ENCODE measurements at places on chromosomes 13 and 19.

- DNase-seq: no peak
Measured at GRCh38 chr19:53873773-53874605, 6.3 kb downstream of the MYADM start.

DNA sequence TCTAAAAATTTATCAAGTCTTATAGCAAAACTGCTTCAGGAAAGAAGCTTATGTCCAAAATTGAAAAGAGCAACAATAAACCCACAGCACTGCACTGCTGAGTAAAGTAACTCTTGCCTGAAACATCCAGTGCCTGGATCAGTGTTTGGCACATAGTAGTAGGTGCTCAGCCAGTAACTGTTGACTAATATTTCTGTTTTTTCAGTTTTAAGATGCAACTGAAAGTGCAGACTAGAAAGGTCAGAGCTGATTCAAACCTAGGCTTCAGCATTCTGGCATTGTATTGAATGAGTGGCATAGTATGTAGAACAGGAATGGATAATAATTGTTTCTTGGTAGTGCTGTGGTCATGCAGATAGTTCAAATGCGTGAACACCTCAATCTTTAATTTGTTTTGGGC lies 67.6 kb downstream of the UBL3 start:
- DNase-seq: no peak

DNA sequence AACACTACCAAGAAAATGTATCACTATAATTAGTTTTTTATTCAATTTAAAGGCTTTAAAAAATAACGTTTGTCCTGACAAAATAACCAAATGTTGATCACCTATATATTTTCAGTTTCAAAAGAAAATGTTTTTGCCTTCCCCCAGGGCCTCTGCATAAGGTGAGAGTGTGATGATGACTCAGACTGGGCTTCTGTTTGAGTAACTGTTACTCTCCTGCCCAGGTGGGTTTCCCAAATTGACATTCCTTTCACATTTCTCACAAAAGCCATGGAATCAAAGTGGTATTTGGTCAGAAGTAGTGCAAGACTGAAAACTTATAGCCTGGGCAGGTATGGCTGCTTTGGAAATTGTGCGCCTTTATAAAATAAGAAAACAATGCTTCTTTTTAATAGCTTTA lies 180.6 kb downstream of the COG6 start:
- no peak for DNase-seq

DNA sequence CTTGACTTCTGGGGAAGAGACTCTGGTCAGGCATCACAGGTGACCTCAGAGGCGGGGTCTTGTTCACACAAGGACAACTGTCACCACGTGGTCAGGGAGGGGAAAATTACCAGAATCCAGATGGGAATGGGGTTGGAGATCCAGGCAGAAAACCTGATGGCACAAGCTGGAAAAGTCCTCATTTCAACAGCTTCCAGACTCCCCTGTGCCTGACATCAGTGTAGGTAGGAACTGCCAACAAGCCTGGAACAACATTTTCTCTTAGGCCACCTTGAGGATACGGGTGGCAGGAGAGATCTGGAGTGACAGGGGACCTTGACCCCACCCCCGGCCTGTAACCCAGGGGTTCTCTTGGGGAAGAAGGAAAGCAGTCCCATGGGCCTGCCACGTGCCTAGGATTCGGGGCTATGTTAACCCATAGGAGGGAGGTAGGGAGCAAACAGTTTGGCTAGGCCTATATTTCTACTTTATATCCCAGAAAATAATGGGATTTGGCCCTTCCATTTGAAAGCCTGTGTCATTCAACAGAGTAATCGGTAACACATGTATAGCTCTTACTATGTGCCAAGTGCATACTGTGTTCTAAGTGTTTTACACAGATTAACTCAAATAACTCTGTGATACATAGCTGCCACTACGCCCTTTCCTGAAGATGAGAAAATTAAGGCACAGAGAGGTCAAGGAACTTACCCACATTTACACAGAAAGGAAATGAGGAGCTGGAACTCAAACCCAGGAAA lies 44.9 kb upstream of the C13orf42 start:
- no peak for DNase-seq

DNA sequence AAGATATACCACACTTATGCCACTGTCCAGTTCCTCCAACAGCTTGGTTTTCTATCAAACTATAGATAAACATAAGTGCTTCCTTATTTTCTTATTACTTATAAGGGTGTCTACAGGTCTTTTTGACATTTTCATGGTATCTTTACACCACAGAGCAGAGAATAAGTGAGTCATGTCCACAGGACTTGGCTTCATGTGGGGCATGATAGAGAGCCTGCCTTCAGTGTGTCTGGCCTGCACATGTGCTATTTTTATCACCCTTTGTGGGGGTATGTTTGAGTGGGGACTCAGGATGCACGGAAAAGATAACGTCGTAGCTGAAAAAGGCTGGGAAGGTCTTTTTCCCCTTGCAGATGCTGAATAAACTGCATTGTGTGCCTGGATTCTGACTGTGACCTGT lies 8.1 kb upstream of the STOML3 start:
- DNase-seq: no peak

DNA sequence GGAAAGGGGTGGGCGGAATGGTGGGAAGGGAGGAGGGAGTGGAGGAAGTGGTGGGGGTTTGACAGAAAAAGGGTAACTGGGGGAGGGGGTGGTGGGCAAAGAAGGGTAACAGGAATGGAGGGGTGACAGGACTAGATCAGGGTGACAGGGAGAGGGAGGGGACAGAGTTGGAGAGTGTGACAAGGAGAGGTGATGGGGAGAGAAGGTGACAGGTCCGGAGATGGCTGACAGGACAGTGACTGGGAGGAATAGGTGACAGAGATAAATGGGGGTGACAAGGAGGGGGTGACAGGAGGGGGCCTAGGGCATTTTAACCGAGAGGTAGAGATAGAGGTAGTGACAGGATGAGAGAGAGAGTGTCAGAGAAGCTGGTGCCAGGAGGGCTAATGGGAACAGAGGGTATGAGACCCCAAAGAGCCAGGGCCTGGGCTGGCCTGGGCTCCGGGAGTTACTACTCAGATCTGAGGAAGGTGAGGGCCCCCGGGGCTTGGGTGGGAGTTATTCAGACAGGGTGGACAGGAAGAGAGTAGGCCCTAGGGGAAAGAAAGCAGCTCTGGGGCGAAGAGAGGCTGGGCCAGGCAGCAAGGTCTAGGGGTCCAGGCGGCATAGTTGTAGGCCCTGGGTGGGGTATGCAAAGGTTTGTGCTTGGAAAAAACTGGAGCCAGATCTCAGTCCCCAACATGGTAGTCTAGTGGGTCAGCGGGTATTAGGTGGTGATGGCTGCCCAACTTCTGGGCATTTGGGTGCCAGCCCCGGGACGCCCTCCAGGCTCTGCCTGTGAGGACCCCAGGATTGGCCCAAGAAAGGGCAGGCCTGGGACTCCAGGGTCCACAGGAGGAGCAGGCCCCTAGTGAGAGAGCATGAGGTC lies 660 bp downstream of the CIC start:
- DNase-seq: no peak

DNA sequence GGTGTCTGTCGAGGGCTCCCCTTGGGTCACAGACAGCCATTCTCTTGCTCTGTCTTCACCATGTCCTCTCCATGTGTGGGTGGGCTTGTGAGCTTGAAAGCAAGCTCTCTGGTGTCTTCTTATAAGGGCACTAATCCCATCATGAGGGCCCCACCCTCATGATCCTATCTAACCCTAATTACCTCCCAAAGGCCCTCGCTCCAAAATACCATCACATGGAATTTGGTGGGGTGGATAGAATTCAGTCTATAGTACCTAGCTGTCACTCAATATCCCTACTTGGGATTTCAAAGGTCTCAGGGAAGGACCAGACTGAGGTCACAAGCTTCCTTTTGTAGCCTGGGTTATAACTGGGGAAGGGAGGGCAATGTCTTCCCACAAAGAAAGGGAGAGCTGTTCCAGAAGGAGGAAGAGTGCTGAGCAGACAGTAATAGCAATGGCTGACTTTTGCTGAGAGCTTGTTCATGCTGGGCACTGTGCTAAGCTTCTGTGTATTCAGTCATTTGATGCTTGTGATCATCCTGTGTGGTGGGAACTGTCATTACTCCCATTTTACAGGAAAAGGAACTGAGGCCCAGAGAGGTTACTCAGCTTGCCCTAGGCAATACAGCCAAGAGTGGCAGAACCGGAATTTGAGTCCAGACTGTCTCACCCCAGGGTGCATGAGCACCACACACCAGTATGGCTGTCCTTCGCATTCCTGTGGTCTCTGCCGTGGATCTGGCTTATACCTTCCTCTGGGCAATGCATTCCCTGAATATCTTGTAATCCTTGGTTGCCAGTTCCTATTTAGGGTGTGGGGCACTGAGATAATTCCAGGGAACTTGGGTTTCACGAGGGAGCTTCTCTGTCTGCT lies 8.2 kb downstream of the FXYD5 start:
- no peak for DNase-seq

- DNase-seq: no peak
Measured at GRCh38 chr19:18008814-18009213, 844 bp downstream of the ARRDC2 start.

GRCh38 chr13:108508263-108508662 lies 121.1 kb upstream of the MYO16 start:
- DNase-seq: no peak

DNA sequence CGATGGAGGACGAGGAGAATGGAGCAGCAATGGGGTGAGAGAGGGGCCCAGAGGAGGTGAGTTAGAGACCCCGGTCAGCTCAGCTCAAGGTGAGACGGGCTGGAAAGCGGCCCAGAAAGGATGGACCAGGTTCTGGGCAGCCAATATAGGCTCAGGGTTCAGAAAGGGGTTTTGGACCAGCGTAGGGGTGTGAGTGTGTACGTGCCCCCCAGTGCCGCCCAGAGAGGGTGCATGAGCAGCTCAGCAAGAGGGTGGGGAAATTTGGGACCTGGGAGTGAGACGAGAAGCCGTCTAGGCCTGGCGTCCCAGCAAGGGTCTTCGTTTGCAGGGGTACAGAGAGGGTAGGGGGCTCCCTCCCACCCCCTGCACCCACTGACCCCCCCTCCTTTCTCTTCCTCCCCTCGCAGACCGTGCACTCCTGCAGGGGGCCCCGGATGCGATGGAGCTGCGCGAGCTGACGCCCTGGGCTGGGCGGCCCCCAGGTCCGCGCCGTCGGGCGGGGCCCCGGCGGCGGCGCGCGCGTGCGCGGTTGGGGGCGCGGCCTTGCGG lies 12.1 kb downstream of the FUT6 start:
- no peak for DNase-seq

DNA sequence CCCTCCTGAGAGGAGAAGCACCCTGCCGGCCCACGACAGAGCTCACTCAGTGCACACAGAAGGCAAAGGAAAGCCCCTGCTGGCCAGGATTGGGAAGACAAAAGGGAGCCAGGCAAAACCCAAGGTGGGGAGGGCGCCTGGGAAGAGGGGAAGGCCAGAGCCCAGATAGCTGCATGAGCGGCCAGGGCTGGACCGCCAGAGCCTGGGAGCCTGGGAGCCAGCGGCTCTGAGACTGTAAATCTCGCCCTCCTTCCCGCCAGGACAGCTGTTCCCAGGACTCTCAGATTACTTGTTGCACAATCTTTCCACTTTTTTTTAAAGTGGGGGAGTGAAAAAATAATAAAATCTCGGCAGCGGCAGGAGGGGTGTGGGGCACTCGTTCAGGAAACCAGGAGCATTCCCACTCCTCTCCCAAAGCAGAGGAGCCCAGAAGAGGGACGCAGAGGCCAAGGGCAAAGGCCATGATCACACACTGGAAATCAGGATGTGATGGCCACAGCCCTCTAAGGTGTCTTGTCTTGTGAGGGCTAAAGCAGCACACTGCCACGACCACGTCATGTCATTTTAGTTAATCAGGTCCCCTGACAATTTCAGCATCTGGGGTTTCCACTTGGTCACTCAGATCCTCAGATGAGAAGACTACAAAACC lies 19.6 kb upstream of the EPHX3 start:
- no peak for DNase-seq

GRCh38 chr13:31862828-31863227 lies 123.5 kb downstream of the RXFP2 start:
- DNase-seq: no peak

- DNase-seq: no peak
Measured at GRCh38 chr19:17289489-17289888, 7.8 kb downstream of the ANKLE1 start.

DNA sequence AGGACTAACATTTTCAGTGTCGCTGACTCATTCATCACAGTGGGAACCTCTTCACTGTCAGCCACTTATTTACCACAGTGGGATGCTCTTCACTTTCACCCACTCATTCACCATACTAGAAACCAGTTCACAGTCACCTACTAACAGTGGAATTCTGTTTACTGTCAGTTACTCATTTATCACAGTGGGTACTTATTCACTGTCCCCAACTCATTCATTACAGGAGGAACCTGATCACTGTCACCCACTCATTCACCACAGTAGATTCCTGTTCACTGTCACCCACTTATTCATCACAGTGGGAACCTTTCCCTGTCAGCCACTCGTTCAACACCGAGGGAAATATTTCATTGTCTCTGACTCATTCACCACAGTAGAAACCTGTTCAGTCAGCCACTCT lies 10.1 kb upstream of the ZNF85 start:
- DNase-seq: no peak

DNA sequence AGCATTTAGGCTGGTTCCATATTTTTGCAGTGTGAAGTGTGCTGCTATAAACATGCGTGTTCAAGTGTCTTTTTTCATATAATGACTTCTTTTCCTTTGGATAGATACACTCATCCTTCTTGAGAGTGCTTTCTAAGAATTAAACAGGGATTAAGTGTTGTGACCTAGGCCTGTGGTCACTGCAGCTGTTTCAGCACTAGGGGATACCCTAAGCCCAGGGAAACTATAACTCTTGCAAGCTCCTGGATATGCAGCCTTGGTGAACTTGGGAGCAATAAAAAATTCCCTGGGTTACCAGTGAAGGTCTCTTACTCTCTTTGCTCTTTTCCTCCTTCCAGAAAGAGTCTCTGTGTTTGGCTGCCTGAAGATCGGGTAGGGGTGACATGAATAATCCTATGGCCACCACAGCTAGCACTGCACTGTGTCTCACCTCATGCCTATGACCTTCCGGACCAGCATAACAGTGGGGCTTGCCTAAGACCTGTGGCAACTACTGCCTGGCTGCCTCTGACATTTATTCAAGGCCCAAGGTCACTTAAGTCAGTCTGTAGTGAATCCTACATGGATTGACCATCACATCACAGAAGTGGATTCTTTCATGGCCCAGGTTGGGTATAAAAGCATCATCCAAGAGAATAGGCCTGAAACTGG lies 799.7 kb downstream of the DACH1 start:
- no peak for DNase-seq

- DNase-seq: no peak
Measured at GRCh38 chr13:47999973-48000372, 1.1 kb downstream of the SUCLA2 start.

- no peak for DNase-seq
Measured at GRCh38 chr13:72565893-72566292, 161.5 kb downstream of the MZT1 start.

GRCh38 chr13:48891586-48891985 lies 84.1 kb upstream of the FNDC3A start:
- no peak for DNase-seq

- DNase-seq: no peak
Measured at GRCh38 chr13:102484329-102484728, 82.5 kb upstream of the FGF14 start.

DNA sequence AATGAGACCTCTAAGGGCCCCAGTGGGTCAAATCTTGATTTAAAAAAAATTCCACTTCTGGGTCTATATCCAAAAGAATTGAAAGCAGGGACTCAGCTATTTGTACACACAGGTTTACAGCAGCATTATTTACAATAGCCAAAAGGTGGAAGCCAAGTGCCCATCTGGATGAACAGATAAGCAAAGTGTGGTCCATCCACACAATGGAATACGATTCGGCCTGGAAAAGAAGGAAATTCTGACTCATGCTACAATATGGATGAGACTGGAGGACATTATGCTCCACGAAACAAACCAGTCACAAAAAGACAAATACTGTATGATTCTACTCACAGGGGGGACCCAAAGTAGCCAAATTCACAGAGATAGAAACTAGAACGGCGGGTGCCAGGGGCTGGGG lies 76.7 kb downstream of the CACNA1A start:
- DNase-seq: no peak
